ENCODE measurements at places on chromosomes 1 and 21. TPM values are rescaled to one million over a fixed set of nuclear protein-coding genes. Genes with fewer than 3 reads are reported as not detected.

NUDT4B gene
- 47.0 TPM for total RNA-seq

PLEKHA6 gene
- total RNA-seq = 6.9 TPM

ASAP3 gene
- 28.2 TPM for total RNA-seq

STYXL2 gene
- total RNA-seq = 21.9 TPM

SLAMF7 gene
- 0.71 TPM for total RNA-seq

TTLL7 gene
- total RNA-seq = 71.4 TPM

DNA sequence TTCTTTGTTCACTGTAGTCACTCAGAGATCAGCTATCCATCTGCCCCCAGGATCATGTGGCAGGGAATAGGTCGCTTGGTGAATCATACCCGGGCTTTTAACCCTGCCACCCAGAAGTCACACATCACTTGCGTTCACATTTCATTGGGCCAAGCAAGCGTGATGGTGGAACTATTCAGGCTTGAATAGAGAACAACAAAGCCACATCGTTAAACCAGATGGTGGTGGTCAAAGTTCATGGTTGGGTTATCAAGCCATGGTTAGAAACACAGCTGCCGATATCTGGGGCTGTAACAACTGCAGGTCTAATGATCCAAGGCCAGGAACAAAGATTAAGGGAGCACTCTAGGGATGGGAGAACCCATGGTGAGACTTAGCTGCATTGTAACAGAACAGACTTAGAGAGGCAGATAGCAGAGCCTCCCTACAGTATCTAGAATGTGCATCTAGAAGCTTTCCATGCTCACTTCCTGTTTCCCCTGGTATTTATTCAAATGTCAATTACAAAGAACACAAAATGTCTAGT lies 40.0 kb upstream of the PTPRC start:
- no peak for DNase-seq

DNA sequence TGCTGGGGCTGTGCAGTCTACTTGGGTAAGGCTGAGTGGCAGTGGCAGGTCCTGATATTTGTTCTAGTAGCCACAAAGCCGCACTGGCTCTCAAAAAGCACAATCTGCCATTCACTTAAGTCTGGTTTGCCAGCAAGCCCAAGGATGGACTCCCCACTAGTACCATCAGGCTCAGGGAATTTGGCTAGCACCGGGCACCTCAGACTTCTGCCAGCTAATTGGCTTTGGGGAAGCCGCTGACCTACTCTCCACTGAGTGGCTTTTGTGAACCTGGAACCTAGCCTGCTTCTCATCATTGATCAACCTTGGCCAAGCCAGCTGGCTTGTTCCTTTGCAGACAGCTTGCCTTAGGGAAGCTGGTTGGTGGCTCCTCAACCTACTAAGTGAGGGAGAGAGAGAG lies 83.1 kb downstream of the ESRRG start:
- no peak for DNase-seq

GRCh38 chr1:1003618-1004419 lies 3.9 kb upstream of the HES4 start:
- DNase-seq = no peak

DNA sequence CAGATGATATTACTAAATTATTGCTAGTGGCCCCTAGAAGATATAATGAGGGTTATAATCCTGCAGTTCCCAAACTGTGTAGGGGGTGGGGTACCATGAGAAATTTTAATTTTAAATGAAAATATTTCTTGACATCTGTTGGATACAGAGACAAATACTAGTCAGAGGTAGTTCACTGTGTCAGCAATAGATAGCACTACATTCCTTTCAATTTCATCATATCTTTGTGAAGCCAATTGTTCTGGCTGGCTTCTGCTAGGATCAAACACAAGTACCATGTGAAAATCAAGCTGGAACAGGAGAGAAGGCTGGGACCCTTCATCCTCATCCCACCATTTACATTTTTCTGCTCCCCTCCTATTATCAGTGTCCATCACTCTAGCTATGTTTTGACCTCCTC lies 208.1 kb downstream of the USH2A start:
- no peak for DNase-seq

DNA sequence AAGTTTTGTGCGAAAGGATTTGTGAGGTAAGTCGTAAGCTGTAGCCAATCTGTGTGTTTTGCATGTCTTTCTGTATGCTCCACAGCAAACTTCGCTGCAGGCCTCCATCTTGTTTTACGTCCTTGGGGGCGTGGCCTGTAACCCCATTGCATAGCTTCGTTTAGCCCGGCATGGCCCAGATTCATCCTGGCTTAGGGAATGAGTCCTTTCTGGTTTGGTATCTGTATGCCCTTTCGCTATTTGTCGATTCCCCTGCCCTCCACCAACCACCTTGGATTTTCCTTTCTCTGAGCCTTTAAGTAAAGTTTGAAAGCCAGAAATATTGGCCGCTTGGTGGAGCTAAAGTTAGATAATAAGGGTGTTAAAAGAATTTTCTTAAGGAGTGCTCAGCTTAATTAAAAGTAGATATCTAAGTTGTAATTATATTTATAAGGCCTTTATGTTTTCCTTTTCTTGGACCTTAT lies 1.1 kb downstream of the THEM4 start:
- DNase-seq = no peak

DNA sequence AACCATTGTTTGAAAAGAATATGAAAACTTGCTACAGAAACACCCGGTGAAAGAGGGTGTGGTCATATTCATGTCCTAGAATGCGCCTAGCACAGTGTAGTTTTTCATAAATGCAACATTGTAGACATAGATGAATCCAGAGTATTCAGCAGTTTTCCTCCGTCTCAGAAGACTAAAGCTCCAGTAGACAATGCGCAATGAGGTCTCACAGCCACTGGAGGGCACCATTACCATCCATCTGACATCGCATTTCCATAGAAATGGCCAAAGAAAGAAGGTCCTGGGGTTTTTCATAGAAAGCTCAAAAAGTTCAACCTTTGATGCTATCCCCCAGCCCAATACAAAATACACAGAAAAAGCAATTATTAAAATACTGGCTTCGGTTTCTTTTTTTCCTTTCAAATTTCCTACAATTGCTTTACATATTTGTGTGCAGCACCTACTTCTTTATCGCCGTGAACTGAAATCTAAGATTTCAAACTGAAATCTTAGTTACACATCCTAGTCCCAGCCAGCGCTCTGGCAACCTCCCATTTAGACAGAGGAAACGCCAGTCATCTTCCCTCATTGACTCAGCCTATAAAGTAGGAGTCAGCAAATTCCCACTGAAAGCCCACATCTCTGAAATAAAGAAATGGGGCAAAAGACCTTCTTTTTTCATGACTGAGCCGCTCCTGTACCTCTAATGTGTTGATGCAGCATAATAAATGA lies 3.9 kb upstream of the CD58 start:
- DNase-seq = no peak

DNA sequence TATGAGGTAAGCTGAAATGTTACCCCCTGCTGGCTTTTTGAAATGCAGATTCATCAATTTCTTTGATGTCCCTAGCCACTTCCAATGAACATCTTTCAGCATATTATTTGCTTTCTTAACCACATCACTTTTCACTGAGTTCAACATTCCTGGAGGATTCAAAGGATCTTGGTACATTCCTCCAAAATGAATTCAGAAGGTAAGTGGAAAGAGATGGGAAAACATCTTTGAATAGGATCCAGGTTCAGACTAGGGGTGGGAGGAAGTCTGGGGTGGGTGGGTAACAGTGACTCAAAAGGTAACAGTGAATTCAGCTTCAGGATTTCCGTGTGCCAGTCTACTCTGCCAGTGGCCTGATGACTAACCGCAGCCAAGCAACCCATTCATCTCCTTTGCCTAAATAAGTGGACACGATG lies 180.7 kb downstream of the ZC3H11B start:
- DNase-seq = no peak

DNA sequence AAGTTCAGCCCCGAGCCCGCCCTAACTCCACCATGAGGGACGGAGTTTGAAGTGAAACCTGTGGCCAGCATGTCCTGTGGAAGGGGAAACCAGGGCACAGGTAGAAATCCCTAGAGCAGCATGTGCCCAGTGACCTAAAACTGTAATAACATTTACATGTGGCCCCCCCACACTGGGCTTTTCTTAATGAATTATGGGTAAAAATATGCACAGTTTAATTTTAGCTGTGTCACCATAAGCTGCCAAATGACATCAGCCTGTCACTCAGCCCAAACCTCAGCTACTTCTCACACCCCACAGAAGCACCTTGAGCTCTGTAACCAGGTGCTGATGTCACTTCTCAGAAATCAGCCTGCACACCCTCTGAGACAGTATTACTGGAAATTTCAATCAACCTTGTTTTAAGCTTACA lies 50.0 kb upstream of the SLC19A1 start:
- no peak for DNase-seq

GRCh38 chr1:15220825-15221431 lies 26.1 kb upstream of the FHAD1 start:
- no peak for DNase-seq

- DNase-seq = no peak
These were observed 137.9 kb upstream of the UBE2U start for GRCh38 chr1:64065571-64065970.

- DNase-seq = no peak
These were observed 164.8 kb downstream of the PRDM2 start for GRCh38 chr1:13864760-13865159.

- DNase-seq = no peak
These were observed 1.2 kb downstream of the ZDHHC18 start for GRCh38 chr1:26827663-26828062.

GRCh38 chr1:7856345-7856744 lies 3.5 kb upstream of the UTS2 start:
- no peak for DNase-seq
